ENCODE measurements at places on chromosomes 7 and 10.
A peak's percentile ranks its signal among the peaks of the same experiment; 100 is the strongest.

DNA sequence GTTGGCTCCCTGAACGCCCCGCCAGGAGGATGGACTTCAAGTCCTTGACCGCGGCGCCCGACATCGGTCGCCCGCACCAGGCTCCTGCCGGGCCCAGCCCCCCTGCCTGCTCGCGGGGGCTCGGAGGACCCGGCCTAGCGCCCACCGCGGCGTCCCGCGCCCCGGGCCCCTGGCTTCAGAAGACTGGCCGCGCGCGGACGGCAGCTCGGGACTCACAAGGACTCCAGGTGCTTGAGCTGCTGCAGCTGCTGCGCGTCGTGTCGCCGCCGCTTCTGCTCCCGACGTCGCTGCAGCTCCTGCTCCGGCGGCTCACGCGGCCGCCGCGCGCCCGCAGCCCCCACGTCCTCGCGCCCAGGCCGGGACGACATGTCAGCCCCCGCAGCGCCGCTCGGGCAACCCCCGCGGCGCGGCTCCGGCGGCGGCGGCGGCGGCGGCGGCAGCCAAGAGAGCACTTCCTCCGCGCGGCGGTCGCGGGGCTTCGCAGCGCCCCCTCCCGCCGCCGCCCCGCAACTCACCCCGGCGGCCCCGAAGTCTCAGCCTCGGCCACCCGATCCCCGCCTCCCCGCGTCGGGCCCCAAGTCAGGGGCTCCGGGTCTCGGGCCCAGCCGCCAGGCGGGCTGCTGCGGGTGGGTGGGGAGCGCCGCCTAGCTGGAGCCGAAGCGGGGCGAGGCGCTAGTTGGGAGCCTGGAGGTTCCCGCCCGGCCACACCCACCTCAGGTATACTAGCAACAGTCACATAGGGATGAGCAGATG is at the start of gene RP9:
RP9 (minus strand) TSS at position 400 of the 753 bp plus-strand sequence; CDS start at position 368, 32 bp downstream.
- peak; percentile 58 for DNase-seq

DNA sequence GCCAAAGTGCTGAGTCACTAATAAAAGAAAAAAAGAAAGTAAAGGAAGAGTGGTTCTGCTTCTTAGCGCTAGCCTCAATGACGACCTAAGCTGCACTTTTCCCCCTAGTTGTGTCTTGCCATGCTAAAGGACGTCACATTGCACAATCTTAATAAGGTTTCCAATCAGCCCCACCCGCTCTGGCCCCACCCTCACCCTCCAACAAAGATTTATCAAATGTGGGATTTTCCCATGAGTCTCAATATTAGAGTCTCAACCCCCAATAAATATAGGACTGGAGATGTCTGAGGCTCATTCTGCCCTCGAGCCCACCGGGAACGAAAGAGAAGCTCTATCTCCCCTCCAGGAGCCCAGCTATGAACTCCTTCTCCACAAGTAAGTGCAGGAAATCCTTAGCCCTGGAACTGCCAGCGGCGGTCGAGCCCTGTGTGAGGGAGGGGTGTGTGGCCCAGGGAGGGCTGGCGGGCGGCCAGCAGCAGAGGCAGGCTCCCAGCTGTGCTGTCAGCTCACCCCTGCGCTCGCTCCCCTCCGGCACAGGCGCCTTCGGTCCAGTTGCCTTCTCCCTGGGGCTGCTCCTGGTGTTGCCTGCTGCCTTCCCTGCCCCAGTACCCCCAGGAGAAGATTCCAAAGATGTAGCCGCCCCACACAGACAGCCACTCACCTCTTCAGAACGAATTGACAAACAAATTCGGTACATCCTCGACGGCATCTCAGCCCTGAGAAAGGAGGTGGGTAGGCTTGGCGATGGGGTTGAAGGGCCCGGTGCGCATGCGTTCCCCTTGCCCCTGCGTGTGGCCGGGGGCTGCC is at the start of gene IL6:
IL6 (plus strand) TSS at position 294 of the 807 bp plus-strand sequence; CDS start at position 357, 63 bp downstream.
- no peak for DNase-seq

DNA sequence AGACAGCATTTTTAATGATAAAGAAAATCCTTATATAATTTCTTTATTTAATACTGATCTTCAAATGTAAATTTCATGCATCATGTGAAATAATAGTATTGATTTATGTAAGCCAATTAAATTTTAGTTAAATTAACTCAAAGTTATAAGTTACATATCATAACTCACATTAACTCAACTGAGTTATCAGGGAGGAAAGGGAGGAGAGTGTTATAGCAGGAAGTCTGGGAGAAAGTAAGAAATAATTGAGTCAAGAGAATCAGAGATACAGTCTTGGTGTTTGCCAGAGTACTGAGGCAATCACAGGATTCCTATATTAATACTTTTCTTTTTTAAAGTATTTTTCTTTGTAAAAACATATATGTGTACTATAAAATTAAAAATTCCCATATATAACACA is 4.0 kb downstream of the BICC1 start:
- no peak for DNase-seq

DNA sequence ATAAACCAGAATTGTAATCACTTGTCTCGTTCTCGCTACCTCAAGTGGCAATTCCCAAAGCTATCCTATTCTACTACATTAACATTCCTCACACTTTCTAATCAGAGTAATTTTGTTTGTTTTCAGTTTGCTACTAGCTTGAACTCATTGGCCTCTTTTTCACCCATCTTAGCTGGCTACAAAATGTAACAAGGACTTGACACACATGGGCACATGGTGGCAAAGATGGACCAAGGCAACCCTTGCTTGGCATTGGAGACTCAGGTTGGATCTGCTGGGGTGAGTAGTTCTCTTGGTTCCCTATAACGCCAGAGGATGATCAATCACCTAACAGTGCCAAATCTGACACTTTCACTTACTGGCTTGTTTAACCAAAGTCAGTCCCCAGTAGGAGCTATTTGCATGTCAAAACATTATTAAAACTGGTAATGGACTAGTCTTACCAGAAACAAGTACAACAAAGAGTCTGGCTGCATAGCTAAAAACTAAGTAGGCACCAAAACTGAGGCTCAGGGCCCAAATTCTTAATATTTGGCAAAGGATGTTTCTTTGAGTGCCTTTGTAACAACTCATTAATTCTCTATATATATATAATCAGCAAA is 1.9 kb downstream of the USP6NL start:
- DNase-seq = no peak

GRCh38 chr10:35192645-35193249 is 66.1 kb downstream of the CREM start:
- no peak for DNase-seq

GRCh38 chr7:105268056-105268455 is 120.7 kb downstream of the SRPK2 start:
- DNase-seq = no peak

DNA sequence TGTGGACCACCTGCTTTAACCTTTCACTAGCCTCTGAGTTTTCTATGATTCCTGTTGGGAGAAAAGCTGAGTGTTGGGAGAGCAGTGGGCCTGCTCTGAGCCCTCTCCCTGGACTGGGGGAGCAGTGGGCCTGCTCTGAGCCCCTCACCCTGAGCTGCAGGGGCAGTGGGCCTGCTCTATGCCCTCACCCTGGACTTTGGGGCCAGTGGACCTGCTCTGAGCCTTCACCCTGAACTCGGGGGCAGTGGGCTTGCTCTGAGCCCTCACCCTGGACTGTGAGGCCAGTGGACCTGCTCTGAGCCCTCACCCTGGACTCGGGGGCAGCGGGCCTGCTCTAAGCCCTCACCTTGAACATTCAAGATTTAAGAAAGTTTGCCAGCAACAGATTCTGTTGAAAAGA is 33.4 kb downstream of the AGAP6 start:
- DNase-seq = no peak

DNA sequence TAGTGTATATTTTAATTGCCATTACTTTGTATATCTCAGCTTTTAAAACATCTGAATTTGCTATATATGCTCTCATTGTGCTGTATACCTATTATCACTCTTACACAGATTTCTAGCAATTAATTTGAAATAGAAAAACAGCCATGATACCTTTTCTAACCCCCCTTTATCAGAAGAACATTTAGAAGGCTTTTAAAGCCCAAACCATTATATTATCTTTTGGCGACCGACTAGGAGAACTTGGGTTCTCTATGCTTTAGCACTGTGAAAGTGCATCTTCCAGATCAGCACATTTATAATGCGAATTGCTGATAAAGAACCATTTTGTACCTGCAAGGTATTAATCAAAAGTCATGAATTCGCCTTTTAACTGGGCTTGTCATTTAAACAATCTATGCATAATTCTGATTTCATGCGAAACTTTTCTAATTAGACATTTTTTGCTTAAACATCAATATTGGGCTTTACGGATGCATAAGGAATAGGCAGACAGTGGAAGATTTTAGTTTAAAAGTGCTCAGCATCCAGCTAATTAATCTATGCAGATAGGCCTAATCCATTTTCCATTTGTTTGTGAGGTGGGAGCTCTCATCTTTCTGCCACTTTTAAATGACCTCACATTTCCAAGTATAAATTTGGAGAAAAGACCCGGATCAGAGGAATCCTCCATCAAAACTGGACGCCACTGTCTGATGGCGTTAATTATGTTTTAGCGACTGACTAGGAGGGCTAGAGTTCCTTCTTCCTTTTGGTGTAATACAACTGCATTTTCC is 1.2 kb upstream of the MLLT10 start:
- DNase-seq = no peak

DNA sequence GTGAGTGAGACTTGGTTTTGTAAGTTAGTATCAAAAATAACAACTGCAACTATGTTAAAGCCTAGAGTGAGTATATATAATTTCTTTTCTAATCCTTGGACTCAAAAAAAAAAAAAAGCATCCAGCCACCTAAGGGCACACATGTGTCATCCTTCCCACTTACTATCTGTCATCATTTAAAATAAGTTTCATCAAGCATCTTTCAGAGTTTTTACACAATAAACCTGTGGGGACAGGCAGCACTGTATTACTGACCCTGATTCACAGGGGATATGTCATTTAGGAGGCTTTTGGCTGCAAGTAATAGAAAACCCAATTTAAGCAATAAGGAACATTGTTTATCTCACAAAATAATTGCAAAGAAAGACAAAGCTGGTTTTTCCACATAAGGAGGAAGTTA is 32.3 kb upstream of the OSBPL3 start:
- DNase-seq = no peak

- no peak for DNase-seq
Measured at GRCh38 chr10:102404361-102405107, 9.0 kb downstream of the NFKB2 start.

- no peak for DNase-seq
Measured at GRCh38 chr10:22630234-22631174, 83.9 kb downstream of the PIP4K2A start.

DNA sequence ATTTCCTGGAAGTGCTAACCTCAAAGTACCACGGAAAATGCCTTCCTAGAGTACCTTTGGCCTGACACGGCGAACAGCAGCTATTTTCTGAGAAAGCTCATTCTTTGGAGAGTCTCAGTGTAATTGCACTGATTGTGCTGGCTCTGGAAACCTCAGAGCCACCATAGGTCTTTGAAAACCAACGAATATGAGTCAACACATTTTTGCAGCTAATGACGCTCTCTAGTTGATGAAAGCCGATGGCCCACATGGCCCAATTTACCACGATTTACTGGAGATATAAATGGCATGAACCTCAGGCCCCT is 187.1 kb downstream of the ADARB2 start:
- no peak for DNase-seq

- no peak for DNase-seq
Measured at GRCh38 chr7:1106793-1107421, 19.0 kb downstream of the GPER1 start.

- no peak for DNase-seq
Measured at GRCh38 chr7:6160191-6160623, 112.2 kb downstream of the CYTH3 start.

DNA sequence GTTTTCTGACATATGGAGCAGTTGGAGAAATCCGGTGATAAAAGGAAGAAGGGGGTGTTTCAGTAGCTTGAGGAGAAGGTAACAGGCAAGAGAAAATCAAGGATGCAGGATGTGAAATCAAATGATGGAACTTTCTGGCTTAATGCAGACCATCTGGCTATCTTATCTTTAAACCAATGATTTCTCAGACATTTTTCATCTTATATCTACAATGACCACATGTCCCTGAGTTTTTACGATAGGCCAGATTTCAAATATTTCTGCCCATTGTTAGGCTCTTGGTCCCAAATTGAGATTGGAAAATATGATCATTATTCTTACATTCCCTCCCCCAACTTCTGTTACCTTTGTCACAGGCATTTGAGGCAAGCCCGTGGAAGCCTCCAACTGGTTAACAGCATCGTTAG is 486.8 kb downstream of the SUGCT start:
- DNase-seq = no peak

DNA sequence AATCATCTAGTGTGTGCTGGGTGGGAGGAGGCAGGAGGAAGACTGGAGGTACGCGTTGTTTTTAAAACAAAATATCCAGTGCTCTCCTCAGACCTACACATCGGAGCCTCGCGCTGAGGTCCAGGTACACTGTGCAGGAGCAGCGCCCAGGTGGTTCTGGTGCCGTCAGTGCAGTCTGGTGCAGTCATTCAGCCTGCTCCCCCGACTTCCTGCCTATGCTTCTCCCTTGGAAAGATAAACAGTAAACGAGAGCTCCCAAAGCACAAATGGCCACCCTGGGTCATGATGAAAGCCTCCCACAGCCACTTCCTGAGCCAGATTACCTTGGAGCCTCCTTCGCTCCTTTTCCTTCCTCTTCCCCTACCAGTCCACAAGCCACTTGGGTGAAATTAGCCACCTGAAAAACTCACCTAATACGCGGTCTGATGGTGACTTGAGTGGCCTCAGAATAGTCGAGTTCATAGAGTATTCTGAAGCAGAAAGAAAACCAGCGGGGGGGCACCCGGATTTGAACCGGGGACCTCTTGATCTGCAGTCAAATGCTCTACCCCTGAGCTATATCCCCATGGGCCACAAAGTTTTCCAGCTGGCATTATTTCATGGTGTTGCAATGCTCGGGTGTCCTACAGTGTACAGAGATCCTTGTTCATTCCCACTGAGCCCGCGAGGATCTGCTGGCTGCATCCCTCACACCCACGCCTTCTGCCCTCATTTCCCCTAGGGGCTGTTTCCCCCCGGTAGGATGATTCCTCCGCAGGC is 82.5 kb downstream of the ZNF467 start:
- DNase-seq = no peak

DNA sequence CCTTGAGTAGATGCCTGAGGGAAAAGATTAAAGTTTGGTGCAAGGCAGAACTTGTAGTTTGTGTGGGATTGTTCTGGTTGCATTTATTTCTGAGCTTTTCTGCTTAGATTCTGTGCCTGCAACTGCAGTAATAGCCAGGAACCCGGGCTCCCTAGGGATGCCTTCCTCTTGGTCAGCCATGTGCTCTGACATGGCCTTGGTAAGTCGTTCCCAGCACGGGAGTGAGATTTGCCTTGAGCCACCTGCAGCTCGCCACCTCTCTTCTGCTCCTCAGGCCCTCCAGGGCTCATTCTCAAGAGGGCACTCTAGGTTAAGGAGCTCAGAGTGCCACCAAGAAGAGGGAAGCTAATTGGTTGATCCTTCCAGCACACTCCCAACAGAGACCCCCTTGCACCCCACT is 350.6 kb upstream of the MKI67 start:
- DNase-seq = no peak

GRCh38 chr10:10499839-10500238 is 517.8 kb upstream of the CELF2 start:
- DNase-seq = no peak

Measured in NK-92 treated with Interleukin-12 subunit alpha and Interleukin-12 subunit beta, amount 100 ng/mL, for 24 hours (cell line).